Stimulated activated CD8-positive, alpha-beta memory T cell treated with anti-CD3 and anti-CD28 coated beads, Interleukin-4, amount 100 ng/mL, for 48 hours (primary cell): ENCODE measurements at places on chromosomes 1 and 21.

GRCh38 chr1:22889213-22889827, 83.3 kb downstream of the LACTBL1 start:
- DNase-seq = no peak

DNA sequence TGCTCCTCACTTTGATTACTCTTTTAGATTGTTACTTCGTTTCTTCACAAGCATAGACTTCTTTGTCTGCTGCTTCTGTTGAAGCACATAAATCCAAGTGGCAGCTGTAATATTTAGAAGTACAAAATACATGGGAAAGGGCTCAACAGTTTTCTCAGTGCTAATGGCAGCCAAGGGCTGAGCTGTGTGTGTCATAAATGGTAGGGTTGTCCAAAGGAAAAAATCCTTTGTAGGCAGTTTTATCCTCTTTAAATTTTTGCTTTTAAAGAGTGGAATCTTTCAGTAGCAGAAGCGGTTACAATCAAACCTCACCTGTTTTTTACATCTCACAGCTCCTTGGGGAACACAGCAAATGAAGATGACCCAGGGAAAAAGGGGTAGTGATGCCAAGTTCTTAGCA, 650.8 kb downstream of the PLPP3 start:
- DNase-seq = no peak

DNA sequence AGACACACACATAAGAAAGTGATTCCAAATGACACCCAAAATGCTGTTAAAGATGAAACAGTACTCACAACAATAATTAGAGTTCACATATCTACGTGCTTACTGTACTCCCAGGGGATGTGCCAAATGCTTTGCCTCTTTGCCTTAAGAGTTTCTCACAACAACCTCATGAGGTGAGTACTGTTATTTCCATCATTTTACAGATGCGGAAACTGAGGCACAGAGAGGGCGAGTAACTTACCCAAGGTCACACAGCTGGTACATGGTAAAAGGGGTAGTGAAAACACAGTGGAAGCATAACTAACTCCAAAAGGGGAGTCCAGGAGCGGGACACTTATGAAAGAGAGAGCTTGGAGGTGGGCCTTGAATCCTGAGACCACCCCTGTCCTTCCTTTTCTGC, 171.8 kb downstream of the ACTL8 start:
- DNase-seq = no peak

- DNase-seq = no peak
These were observed 51.9 kb downstream of the PDE9A start for GRCh38 chr21:42705346-42705745.

- no peak for DNase-seq
These were observed 29.0 kb downstream of the WNT3A start for GRCh38 chr1:228035844-228036243.

GRCh38 chr21:46559291-46559983, 45.4 kb downstream of the S100B start:
- peak; percentile 77 for DNase-seq

GRCh38 chr1:210516092-210516656, 187.5 kb downstream of the HHAT start:
- no peak for DNase-seq

- no peak for DNase-seq
These were observed 87.0 kb upstream of the MAGI3 start for GRCh38 chr1:113303267-113303666.

DNA sequence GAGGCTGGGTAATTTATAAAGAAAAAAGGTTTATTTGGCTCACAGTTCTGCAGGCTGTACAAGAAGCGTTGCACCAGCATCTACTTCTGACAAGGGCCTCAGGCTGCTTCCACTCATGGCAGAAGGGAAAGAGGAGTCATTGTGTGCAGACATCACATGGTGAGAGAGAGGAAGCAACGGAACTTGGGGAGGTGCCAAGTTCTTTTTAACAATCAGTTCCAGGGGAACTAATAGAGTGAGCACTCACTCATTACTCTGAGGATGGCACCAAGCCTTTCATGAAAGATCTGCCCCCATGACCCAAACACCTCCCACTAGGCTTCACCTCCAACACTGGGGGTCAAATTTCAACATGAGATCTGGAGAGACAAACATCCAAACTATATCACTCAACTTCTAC, 77.2 kb downstream of the DDAH1 start:
- DNase-seq = no peak

- DNase-seq = no peak
These were observed 21.2 kb downstream of the PRRX1 start for GRCh38 chr1:170685166-170685565.

DNA sequence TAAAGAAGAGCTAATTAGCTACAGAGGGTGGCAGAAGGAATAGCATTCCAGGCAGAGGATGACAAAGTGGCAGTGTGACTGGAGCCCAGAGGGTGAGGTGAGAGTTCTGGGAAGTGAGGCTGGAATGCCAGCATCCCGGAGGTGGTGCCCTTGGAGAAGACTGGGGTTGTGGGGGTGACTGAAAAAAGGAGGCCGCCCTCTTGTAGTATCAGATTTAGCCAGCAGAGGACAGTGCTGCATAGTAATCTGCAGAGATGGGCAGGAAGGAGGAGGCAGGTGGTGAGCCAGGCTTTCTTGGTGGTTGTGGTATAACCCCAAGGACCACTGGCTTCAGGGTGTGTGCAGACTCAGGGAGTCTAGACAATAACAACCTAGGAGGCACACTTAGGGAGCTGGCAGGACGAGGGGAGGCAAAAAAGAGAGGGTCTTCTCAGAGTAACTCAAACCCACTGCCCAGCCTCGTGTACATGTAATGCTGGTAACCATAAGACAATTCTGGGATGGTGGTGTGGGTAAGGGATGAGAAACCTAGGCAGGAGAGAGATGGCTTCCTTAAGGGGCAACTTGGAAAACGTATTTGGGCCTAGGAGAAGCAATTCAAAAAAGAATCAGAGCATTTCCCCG, 30.5 kb downstream of the MROH7 start:
- peak; percentile 87 for DNase-seq

GRCh38 chr1:55597910-55598309, 382.7 kb upstream of the USP24 start:
- DNase-seq = no peak

GRCh38 chr1:2314803-2315673, 76.3 kb downstream of the MORN1 start:
- peak; percentile 77 for DNase-seq

- DNase-seq = no peak
These were observed 36.2 kb upstream of the C1QA start for GRCh38 chr1:22600071-22600816.

DNA sequence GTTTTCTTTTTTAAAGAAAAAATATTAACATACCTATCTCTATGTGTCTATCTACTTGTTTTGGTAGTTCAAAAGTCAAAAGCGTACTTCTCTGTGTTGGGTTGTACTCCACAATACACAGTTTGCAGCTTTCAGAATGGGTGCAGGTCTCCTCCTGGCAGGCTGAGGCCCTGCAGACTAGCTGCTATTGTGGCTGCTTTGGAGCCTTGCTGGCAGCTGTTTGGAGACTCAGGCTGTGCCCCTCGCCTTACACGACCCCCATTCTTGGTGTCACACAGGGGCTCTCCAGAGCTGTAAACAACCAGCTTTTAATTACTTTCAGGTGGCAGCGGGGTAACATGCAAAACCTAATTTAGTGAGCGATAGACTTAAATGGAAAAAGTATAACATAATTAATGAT, 160.4 kb downstream of the DSCAM start:
- no peak for DNase-seq

DNA sequence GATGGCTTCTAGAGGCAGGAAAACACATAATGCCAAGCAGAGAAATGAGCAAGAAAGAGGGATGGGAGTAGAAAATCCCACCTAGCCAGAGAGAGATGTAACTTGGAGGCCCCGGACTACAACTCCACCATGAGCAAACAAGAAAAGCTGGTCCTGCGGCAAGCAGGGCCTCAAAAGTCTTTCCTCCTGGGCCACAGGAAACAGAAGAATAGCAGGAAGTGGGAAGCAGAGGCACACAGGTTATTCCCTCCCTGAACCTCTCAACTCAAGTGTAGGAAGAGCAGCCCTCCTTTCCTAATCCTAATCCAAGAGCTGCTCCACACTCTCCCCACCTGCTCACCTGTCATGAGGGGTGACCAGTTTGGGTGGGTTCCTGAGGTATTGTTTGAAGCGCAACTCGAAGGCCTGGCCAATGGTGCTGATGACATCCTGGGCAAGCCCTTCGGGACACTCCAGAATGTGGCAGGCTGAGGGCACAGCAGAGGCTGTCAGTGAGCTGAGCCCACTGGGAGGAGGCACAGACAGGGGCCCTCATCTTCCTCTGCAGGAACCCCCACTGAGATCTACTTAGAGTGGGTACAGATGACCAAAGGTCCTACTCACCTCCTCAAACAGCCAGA, 3.1 kb downstream of the SHC1 start:
- no peak for DNase-seq

GRCh38 chr1:42937141-42937696, 21.4 kb downstream of the SLC2A1 start:
- DNase-seq = no peak
